HFFc6 (cell line): ENCODE measurements at places on chromosomes 11 and 22.
A peak's percentile ranks its signal among the peaks of the same experiment; 100 is the strongest.

GRCh38 chr11:330307-330693, 9.6 kb upstream of the IFITM3 start:
- no peak for DNase-seq

- DNase-seq = no peak
Measured at GRCh38 chr11:1560649-1561251, 11.3 kb downstream of the DUSP8 start.

DNA sequence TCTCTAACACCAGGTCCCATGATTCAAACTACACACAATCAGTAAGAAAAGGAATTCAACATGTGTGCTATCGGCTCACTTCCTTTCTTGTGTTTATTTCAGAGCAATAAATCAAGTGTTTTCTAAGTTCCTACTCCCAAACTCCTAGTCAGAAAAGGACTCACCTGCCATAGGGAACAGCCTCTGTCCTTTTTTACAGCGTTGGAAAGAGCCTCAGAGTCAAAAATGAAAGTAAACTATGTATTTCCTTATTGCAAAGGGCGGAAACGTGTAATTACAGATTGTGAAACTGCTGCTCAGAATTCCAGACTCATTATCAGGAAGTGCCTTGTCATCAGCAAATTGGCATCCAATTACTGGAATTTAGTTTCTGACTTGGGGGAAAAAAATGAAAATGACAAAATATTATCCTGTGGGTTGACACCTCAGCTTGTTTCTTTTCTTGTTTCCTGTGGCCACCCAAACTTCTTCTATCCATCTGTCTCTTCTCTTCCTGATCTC, at the start of gene CASP4:
CASP4 (minus strand) TSS at position 220 of the 501 bp plus-strand sequence; CDS start at position 171, 49 bp downstream.
- DNase-seq = peak; percentile 52

DNA sequence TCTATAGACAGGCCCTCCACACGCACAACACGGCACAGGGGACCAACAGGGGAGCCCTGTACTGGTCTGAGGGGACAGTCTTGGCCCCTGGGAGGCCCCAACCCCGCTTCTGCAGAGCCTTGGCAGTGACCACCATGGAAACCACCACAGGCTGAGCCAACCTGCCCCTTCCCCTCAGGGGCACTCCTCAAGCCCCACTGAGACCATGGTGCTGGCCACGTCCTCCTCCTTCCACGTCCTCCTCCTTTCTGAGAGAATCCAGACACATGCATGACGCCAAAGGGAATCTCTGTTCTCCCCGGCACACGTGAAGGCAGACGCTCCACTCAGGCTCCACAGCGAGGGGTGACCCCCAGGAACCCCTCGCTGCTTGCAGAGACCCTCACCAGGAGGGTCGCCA, 2.7 kb downstream of the BRD1 start:
- no peak for DNase-seq

DNA sequence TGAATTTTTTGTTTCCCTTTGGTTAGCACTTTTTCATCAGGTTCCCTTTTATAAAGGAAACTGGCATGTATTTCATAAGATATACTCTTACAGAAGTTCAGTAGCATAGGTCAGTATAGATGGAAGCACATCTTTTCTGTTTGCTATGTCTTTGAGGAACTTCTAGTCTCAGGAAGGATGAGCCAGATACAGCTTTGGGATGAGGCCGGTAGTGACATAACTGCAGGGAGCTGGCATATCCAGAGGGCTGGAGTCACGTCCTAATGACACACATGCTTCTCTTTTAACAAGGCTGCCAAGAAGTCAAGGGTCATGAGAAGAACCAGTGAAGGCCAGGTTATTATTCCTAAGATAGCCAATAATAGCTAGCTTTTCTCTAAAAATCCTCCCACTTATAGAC, 33.3 kb upstream of the ADSL start:
- DNase-seq = no peak

DNA sequence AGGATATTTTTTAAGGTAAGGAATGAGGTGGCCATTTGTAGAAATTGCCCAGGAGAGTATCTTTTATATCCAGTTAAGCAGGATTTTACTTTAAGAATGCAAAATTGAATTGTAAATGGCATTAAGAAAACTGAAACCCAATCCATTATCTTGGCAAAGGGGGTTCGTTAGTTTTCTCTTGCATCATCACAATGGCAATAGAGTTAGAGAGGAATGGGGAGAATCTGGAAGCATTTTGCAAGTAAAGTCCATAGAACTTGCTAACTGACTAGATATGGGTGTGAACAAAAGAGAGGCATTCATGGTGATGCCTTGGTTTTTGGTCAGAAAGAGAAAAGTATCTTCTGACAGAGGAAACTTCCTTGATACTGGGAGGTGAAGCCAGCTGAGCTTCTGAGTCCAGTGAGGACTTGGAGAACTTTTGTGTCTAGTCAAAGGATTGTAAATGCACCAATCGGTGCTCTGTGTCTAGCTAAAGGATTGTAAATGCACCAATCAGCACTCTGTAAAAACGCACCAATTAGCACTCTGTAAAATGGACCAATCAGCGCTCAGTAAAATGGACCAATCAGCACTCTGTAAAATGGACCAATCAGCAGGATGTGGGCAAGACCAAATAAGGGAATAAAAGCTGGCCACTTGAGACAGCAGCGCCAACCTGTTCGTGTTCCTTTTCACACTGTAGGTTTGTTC, 3.6 kb upstream of the CCDC117 start:
- DNase-seq = no peak

DNA sequence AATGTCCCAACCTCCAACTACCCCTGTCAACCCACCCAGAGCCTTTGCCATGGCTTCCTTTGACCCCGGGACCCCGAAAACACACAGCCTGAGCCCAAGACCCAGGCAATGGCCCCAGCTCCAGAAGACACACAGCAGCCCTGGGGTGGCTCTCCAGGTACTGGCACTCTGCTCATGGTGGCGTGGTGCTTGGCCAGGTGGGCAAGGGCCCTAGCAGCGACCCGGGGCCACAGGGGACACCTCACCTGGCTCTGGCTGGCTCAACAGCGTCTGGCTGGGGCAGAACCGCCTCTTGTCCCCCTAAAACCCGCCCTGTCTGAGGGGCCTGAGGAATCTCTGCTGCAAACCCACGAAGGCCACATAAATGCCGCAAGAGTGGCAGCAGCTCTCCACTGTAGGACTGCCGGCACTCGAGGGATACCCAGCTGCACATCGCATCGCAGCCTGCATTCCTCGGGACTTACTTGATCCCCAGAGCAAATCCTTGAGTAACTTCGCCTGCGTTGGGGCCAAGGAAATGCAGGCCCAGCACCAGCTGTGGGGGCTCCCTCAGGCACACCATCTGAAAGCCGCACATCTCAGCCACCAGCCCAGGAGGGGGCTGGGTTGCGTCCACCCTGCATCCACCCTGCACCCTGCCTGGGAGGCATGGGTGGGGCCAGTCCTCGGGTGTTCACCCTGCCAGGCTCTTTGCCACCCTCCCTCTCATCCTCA, 23.1 kb upstream of the GNB1L start:
- DNase-seq = peak; percentile 58
